ENCODE measurements at places on chromosomes 6 and 20.

- no peak for DNase-seq
These were observed 11.8 kb downstream of the RPS6KA2 start for GRCh38 chr6:166615059-166615770.

GRCh38 chr6:150887978-150888563 lies 22.6 kb downstream of the MTHFD1L start:
- no peak for DNase-seq

- DNase-seq = no peak
These were observed 102.6 kb downstream of the SPTLC3 start for GRCh38 chr20:13111249-13111911.

DNA sequence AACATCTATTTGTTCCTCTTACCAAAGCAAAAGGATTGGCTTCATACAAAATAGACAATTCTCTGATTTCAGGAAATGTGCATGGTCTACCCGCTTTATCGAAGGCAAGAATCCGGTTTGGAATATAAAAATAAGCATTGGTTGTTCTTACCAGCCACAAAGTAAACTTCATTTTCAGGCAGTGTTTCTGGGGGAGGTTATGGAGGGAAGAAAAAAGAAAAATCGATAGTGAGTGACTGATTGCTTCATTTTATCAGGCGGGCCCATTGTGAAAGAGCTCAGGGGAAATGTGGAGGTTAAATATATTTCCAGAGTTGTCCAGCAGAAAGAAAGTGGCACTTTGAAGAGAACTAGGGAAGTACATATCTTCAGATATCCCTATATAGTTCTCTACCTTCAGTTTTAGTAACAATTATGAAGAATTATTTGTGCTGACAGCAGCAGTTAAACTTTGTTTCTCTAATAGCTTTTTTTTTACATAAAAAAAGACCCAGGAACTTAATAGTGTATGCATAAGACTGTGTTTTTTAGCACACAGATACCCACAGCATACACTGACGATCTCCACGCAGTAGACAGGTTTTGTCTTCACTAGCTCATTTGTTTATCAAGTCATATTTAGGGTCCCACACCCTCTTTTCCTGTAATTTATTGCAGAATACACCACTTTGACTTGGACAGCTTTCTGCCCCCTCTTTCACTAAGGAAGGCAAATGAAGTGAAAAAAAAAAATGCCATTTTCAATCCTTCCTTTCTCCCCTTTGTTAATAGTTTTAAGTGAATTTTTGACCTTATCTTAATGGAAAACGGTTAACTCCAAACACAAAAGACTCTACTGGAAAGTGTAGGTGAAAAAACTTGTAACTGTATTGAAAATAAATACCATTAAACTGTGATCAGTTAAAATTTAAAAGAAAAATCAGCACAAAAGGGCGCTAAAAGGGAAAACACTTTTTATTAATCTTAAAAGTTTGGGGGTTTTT lies 2.9 kb downstream of the POU3F2 start:
- DNase-seq = no peak

DNA sequence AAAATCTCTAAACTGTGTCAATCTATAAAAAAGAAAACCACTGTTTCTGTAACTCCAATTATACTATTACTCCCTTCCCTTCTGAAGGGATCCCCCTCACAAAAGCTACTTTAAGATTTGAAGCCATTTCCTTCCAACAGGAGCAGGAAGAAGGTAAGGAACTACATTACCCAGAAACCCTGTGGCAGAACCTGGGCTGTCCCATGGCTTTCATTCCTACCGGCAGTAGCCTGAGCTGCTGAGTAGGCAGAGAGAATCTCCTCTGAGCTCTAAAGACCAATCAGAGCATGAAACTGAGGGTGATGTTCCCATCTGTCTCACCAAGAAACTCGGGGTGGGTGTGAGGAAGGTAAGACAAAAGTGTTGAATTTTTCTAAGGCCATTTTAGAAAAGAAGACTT lies 108.0 kb upstream of the LRFN2 start:
- no peak for DNase-seq

DNA sequence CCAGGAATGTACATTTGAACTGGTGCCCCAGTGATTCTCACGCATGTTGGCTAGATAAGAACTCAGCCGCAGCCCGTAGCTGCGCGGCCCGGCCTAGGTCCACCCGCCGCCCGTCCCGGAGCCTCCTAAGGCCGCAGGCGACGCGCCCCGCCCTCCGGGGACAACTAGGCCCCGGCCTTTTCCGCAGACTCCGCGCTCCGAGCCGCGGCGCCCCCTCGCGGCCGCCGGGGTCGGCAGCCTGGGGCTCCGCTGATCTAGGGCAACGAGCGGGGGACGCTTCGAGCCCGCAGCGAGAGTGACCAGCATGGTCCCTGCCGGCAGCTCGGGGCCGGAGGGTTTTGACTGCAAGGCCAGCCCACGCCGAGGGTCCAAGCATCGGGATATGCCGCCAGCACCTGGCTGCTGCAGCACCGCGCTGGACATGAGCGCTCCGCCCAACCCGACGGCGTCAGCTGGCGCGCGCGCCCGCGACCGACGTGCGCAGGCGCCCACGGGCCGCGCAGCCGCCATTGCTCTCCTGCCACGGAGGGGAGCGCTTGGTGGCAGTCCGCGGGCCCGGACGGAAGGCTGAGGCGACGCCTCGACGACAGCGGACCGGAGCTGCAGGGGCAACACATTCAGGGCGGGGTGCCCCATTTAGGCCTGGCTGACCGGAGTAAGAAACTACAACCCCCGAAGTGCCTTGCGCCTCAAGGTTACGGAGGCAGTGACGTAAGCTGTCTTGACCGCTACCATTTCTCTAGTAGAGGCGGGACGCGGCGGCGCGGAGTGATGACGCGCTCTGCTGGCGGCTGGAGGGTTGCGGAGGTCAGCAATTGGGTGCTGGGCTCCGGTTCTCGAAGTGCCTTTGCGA lies at the start of gene AP5S1:
Gene AP5S1, plus strand, starts transcription at position 500 of the 853 bp plus-strand sequence. CDS start 1,571 bp downstream, outside the sequence.
- no peak for DNase-seq

All from cerebellar nuclear complex (tissue), 1 donor.